ENCODE measurements at places on chromosomes 16 and 17.

DNA sequence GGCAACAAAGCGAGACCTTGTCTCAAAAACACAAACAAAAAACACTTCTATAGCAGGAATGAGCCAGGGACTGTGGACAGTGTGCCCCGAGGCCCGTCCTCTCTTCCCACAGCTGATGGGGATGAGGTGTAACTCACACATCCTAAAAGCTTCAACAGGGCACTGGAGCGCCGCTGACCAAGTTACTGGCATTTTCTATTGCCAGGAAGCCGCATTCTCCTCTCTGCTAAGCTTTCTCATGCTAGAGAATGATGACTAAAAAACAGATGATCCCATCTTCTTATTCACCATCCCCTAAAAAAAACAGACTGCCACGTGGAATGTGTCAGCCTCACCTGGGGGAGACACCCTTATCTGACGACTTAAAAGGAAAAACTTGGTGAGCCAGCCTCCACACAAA is 16.3 kb downstream of the CARHSP1 start:
- no peak for DNase-seq

DNA sequence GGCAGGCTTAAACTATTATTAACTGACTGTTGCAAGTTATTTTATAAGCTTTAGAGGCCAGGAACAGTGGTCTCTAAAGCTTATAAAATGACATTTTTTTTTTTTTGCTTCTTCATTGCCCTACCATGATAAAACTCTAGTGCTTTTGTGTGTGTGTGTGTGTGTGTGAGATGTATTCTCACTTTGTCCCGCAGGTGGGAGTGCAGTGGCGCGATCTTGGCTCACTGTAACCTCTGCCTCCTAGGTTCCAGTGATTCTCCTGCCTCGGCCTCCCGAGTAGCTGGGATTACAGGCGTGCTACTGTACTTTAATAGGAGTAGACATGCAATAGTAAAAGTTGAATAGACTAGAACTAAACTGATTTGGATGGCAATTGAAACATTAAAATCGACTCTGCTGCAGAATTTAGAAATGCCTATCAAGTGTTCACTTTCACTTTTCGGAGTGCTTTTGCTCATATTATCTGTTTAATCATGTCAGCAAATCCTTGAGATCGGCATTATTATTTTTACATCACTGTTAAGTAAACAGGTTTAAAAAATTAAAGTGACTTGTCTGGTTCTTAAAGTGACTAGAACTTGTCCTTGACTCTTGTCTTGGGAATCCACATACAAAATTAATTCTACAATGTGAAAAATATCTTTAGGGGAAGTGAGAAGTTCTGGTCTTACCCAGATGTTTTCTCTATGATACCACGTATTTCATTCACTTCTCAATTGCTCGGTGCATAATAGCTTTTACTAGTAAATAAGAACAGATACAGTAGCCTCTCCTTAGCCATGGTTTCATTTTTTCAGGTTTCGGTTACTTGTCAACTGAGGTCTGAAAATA is 8.4 kb upstream of the PCTP start:
- DNase-seq: no peak

DNA sequence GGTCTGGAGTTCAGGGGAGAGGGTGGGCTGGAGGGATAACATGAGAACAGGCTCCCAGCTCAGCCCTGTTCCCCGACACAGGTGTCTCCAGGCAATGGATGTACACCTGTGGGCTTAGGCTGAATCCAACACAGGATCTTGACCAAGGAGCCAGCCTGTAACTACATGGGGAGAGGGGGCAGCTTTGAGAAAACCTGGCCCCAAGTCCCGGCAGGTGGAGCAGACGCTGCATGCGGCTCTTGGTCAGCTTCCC is 73.3 kb upstream of the TOB1 start:
- DNase-seq: no peak

DNA sequence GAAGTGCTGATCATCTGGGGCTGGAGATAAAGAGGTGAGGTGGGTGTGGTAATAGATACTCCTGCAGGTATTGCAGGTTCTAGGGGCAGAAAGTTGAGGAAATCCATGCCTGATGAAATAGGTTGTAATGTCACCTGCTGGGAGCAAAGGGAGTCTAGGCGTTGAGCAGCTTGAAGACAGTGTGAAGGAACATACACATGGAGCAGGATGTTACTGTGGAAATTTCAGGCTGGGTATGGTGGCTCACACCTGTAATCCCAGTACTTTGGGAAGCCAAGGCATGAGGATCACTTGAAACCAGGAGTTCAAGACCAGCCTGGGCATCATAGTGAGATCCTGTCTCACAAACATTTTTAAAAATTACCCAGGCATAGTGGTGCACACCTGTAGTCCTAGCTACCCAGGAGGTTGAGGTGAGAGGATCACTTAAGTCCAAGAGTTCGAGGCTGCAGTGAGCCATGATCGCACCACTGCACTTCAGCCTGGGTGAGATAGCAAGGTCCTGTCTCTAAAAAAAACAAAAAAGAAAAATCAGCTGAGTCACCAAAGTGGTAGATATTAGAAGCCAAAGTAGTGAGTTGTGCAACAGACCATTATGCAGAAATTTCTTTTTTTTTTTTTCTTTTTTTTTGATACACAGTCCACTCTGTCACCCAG is 9.1 kb upstream of the CRYBA1 start:
- no peak for DNase-seq

GRCh38 chr17:81083125-81083765 is 48.3 kb downstream of the BAIAP2 start:
- DNase-seq: no peak

- no peak for DNase-seq
These were observed 335 bp downstream of the SLC25A35 start for GRCh38 chr17:8294814-8295316.

DNA sequence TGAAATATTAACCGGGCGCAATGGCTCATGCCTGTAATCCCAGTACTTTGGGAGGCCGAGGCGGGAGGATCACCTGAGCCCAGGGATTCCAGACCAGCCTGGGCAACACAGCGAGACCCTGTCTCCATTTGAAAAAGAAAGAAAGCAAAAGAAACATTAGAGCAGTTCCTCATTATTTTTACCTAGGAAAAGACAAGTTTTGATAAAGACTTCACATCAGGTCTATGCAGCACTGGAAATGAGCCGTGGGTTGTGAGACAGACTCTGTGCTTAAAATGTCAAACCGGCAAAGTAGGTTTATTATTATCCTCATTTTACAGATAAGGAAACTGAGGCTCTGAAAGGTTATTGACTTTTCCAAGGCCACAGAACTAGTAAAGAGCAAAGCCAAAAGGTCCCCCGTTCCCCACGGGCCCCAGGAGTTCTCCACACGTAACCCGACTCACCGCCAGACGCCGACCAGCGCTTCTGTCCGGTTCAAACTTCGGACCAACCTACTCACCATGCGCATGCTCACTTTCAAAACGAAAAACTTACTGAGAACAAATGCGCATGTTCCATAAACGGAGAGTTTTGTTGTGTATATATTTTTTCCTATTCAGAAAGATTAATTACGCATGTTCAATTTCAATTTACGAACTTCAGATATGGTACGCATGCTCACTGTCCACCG is 356 bp downstream of the TUBD1 start:
- DNase-seq: no peak

DNA sequence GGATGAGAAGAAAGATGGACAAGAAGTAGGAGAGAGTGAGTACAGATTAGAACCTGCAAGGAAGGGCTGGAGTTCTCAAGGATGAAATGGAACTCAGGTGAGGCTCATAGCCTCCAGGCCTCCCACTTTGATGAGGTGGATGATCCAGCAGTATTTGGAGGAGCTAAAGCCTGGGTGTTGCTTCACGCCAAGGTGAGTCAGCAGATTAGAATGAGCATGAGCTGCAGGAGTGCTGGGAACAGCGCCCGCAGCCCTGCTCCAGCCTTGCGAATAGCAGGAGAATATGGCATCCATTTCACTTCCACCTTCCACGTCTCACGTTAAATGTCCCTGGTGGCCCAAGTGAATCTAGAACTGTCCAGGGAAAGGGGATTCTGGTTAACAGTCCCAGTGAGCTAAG is 94.4 kb upstream of the CPHXL start:
- no peak for DNase-seq

GRCh38 chr17:82794781-82795482 is 43.1 kb downstream of the TBCD start:
- DNase-seq: no peak

DNA sequence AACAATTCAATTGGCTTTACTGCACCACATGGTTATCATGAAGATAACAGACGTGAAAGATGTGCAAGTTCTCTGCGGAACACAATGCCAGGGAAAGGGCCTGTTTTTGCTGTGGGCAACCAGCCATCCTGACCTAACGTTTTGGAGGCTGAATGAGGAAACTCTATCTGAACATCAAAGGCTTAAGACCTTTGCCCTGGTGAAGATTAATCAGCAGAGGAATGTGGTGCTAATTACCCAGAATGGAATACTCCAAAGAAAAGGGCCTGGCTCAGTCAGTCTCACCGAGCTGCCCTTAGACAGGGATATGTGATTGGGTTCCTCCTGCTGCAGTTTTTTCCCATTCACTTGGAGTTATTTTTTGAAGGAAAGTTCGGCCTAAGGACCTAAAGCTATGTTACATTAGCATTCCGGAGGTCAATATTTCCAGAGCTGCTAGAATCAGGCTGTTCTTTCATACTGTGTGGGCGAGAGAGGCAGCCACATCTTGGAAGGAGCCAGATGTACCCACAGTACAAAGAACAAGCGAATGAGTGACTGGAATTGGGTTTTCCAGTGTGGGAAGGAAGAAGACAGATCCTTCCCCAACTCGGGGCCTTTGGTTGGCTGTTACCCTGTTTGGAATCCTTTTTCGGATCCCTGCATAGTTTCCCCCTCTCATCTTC is 15.5 kb downstream of the ASIC2 start:
- no peak for DNase-seq

- no peak for DNase-seq
These were observed at the start of gene FBXO39 for GRCh38 chr17:6775871-6776405. FBXO39 (plus strand) TSS chr17:6776215; CDS start chr17:6779869, 3,654 bp downstream.

DNA sequence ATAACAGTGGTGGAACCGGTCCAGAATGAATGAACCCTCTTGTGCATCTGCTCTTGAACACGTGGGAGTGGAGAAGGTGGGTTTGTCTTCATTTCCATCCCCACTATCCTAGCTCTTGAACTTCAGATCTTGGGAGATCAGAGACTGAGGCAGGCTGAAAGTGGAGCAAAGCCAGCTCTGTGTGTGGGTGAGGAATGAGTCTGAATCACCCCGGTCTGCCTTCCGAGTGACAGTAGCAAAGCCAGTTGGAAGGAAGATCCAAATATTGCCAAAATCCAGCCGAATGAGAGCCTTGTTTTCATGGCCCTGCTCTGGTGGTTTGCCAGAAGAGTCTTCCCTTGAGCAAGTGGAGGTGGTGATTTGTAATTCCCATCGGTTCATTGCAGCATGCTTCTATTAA is 29.0 kb upstream of the ASIC2 start:
- no peak for DNase-seq

DNA sequence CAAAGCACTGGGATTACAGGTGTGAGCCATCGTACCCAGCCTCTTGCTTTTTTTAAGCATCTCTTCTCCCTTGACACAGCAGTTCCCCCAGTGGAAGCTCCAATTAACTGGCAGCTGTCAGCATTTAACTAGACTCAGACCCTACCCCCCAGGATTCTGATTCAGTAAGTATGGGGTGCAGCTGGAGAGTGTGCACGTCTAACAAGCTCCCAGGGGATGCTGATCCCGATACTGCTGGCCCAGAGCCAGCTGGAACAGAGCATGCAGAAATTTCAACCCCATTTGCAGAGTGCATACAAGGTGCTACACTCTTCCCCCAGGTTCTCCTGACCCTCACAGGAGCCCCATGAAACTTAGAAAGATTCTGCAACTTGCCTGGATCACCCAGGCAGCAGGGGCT is 27.7 kb upstream of the BCO1 start:
- DNase-seq: no peak

- DNase-seq: no peak
These were observed 587 bp downstream of the MMP2 start for GRCh38 chr16:55479430-55480140.

DNA sequence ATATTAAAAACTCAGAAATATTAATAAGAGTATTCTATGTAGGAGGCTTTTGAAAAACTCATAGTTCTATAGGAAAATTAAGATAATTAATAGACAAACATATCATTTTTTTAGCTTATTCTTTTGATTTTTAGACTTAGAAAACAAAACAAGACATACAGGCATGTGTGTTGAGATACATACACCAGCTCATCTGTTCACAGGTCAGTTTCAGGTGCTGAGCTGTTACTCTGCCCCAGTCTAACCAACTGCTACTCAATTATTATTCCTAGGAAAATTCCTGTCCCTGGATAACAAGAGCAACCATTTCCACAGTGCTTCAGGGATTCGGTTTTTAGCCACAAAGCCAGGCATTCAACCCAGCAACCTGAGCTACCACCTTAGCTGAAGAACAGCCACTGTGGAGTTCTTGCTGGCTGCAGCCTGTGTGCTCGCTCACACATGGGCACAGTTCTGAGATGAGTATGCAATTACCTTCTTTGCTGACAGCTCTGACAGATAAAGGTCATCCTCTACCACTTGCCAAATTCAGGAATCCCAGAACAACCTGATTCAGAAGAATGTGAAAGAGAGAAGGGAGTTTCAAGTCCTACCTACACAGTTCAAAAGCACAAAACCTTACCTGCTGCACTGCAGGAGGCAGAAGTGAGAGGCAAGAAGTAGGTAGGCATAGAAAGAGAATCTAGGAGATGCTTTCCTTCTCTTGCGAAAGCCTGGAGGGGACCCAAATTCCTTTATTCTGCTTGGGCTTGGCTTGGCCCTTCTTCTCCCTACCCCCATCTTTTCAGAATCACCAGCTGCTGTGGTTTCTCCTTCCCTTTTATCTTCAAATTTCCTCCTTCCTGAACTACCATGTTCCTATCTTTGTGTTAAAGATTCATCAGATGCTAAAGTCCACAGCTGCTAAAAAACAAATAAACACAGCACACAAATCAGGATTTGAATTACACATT is 62.7 kb downstream of the TEX2 start:
- DNase-seq: peak; percentile 33

DNA sequence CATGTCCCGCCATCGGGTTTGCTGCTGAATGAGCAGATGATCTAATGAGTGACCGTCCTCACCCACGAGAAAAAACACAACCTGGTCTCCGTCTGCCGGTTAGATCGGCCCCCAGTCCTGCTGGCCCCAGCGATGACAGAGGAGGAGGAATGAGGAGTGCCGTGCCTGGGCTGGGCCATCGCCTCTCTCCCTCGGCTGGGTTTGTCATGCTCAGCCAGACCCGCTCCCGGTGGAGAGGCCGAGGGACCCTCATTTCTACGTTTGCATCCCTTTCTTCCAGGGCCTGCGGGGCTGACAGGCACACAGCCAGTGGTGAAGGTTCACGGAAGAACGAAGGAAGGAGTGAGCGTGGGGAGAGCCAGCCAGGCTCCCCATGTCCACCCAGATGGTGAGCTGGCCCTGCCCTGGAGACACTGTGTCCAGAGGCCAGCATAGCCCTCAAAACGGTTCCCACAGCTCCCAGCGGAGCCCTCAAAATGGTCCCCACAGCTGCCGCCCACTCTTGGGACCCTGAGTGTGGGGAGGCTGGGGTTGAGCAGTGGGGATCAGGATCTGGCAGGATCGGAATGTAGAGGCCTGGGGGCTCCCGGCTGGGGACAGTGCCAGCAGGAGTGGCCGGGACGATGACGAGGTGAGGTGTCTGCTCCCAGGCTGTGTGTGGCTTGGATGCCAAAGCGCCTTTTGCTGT is 23.9 kb downstream of the CBFA2T3 start:
- DNase-seq: no peak

All from NCI-H2029 (cell line).